ENCODE measurements at places on chromosomes 5 and 9.

DNA sequence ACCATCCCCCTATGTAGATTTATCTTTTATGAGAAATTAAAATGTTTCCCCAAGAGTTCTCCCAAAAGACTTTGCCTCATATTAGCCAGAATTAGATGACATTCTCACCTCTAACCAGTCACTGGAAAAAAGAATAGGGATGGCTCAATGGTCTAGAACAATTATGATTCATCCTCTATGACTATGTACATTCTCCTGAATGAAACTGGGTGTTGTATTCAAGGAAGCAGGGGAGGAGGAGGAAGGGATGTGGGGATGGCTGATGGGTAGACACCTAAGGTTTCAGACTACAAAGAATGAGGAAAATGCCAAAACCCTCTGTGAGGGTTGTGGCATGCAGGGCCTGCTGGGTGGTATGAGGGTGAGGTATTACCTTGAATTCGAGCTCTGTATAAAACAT, 49.5 kb upstream of the BRINP1 start:
- no peak for DNase-seq

GRCh38 chr5:177399997-177400868, at the start of gene PFN3:
Gene PFN3, minus strand, starts transcription at chr5:177400661. Its CDS starts 85 bp downstream, at chr5:177400576.
- DNase-seq = no peak

DNA sequence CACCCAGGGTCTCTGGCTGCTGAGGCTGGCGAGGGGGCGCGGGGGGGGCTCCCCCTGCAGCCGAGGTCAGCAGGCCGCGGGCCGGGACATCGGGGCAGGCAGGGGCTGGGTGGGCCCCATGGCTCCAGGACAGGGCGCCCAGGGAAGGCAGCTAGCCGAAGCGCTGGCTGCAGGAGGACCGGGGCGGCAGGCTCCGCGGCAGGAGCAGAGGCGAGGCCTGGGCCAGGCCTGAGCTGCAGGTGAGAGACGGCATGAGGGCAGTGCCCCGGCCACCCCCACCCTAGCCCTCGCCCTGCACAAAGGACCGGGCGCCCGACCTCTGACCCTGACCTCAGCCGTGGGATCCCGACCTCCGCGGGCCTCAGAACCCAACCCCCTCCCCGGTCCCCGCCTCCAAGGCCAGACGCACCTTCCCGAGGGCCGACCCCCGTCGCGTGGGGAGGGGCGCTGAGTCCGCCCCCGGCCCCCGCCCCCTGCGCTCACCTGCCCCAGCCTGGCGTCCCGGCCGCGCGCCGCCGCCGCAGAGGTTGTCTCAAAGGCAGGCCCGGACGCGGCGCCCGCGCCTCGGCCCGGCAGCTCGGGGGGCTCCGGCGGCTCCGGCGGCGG, 431 bp downstream of the RNF208 start:
- DNase-seq = no peak

GRCh38 chr9:116005205-116005604, 148.4 kb upstream of the PAPPA start:
- no peak for DNase-seq

DNA sequence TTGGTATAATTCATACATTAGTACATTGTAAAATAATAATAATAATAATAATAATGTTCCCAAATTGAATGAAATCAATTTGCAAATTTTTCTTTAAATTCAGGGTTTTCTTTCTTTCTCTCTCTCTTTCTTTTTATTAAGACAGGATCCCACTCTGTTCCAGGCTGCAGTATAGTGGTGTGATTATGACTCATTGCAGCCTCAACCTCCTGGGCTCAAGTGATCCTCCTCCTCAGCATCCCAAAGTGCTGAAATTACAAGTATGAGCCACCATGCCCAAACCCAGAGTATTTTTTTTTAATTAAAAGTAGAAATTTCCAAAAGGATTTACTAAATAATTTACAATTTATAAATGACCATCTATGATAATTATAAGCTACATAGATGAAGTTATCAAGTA, 117.7 kb downstream of the HOMER1 start:
- no peak for DNase-seq

DNA sequence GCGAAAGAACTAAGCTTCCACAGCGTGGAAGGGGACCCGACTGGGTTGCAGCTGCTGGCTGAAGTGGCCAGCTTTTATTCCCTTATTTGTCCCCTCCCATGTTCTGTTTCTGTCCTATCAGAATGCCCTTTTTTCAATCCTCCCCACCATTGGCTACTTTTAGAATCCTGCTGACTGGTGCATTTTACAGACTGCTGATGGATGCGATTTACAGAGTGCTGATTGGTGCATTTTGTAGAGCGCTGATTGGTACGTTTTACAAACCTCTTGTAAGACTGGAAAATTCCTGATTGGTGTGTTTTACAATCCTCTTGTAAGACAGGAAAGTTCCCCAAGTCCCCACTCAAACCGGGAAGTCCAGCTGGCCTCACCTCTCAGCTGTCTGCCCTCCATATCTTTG, 50.7 kb downstream of the KLF9 start:
- no peak for DNase-seq

GRCh38 chr5:2430606-2431005, 320.9 kb downstream of the IRX2 start:
- DNase-seq = no peak

- no peak for DNase-seq
Measured at GRCh38 chr9:33476503-33476902, 2.8 kb upstream of the NOL6 start.

DNA sequence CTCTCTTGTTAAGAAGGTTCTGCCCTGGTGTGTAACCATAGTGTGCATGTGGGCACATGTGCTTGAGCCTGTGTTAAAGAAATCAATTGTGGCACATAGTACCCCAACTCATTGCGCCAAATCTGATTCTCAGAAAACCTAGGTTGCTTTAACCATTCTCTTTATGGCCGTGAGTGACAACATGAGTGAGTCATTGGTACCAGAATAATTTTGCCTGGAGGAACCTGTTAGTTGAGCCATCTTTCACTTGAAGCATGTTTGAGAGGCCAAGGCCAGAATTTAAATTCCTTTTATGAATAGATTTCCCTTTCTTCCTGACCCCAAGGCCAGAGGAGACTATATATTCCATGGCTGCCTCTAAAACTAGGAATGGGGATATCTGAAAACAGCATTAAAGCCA, 35.2 kb upstream of the SLC36A2 start:
- no peak for DNase-seq

DNA sequence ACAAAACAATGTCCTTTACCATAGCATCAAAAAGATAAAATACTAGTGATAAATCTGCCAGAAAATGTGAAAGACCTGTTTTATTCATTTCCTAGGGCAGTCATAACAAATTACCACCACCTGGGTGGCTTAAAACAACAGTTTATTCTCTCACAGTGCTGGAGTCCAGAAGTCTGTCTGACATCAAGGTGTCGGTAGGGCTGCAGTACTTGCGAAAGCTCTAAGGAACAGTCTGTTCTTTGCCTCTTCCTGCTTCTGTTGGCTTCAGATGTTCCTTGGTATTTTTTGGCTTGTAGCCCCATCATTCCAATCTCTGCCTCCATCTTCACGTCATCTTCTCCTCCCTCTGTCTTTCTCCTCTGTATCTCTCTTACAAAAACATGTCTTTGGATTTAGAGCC, 51.0 kb downstream of the PTPDC1 start:
- DNase-seq = no peak

GRCh38 chr5:44794371-44794770, 14.4 kb upstream of the MRPS30 start:
- DNase-seq = no peak

DNA sequence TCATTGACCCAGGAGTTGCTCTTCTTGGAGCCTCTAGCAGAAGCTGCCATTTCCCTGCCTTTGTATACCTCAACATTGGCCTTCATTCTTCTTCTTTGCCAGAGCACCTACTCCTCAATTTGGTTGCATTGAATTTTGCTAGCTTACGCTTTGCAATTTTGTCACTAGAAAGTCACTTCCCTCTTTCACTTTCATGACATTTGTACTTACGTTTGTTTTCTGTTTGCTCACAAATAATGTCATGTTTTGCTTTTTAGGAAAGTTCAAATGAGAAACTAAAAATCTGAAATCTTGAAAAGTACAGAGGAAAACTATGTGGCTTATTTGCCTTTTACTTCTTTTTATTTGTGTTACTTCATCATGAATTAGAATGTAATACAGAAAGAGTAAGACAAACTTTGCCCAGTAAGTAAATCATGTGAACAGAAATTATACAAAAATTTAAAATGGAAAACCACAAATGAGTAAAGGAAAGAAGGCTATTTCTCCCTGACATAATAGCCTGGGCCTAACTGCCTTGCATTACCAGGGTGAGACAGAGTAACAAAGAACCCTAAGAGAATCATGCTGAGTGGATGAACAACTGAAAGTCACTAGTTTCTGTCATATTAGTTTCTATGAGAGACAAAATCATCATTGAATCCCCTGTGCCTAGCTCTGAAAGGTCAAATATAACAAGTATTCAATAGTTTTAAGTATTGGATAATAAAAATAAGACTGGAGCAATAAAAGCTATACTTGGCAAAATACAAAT, 7.4 kb upstream of the IFNA1 start:
- no peak for DNase-seq

Data from hematopoietic multipotent progenitor cell treated with erythropoietin and hydrocortisone succinate and interleukin-3 and kit ligand, for 15 days (in vitro differentiated cells).